ENCODE measurements at places on chromosomes 4 and X.

- no peak for DNase-seq
Measured at GRCh38 chr4:98399915-98400314, 138.7 kb downstream of the RAP1GDS1 start.

GRCh38 chr4:78691971-78692821 lies 84.0 kb upstream of the BMP2K start:
- peak; percentile 8 for DNase-seq

DNA sequence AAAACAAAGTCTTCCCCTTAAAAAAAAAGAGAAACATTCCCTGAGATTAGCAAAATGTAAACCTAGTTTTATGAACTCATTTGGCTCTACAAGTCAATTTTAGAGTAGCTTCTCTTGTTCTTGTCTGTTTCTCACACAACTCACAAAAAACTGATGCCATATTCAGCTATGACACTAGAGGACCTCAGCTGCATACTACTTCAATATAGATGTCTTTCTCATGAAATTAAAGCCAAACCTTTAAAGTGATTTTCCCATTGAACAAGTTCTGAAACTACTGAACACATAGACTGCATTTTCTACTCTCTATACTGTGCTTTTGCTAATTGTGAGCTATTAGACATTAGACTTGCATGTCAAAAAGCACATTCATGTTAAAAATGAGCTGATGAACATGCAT lies 49.8 kb downstream of the TBCK start:
- no peak for DNase-seq

GRCh38 chrX:148290041-148290440 lies 210.4 kb upstream of the AFF2 start:
- no peak for DNase-seq

- no peak for DNase-seq
Measured at GRCh38 chrX:57070185-57070984, 51.0 kb downstream of the SPIN2B start.

DNA sequence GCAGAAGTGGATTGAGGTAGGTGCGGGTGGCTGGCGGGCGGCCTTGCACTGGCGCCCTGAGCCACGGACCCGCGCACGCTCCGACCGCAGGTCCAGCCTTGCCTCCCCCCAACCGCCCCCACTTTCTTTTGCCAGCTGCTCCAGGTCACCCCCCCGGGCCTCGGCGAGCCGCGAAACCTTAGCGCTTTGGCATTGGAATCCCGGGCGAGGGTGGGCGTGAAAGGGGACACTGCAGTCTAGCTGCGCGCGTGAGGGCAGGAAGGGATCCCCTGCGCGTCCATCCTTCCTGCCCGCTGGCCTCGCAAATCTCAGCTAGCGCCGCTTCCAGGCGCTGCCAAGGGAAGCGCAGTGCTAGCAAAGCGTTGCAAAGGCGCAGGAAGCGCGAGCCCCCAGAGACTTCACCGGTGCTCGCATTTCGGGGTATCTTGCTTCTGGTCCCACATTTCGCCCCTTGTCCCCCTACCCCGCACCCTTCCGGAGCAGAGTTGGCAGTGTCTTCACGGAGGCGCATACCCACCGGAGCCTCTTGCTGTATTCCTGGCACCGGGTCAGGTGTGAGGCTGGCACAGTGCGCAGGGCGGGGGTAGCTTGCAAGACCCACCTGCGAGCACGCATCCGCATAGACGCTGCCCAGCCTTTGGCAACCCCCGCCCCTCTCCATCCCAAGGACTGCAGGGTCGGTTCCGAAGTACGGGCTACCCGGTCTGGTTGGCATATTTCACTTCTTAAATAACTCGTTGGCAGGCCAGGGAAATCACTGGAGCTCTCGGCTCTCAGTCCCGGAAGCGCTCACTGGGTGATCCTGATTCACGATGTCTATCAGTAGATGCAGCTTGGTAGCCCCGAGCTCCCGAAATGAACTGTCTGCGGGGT lies 104.4 kb downstream of the UCHL1 start:
- no peak for DNase-seq

DNA sequence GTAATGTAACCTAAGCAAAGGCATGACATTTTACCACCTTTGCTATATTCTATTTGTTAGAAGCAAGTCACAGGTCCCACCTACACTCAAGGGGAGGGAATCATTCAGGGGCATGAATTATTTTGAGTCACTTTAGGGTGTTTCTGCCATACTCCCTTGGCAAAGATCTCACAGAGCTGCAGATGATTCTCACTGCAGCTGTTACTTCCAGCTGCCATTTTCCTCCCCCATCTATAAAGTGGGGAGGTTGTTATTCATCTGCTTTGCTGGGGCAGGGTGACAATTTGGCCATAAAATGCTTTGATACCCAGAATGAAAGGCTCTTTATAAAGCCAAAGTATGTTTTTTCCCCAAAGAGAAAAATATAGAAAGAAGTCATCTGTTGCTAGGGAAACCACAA lies 136.5 kb upstream of the SMIM31 start:
- no peak for DNase-seq

DNA sequence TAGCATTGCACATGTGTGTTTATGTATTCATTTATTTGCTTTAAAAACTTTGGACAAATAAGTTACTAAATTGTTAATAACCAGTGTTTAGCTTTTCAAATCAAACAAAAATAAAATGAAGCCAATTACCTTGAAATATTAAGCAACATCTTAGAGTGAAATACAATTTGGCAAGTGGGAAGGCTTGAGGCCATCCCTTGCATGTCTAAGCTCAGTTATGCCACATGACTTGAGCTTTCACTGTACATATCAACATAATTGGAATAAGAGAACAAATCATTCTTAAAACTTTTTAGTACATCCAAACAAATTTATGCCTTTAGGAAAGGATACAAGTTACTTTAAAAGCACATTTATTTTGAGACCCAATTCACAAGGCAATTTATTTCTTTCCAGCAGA lies 640.6 kb downstream of the SPRY1 start:
- no peak for DNase-seq

DNA sequence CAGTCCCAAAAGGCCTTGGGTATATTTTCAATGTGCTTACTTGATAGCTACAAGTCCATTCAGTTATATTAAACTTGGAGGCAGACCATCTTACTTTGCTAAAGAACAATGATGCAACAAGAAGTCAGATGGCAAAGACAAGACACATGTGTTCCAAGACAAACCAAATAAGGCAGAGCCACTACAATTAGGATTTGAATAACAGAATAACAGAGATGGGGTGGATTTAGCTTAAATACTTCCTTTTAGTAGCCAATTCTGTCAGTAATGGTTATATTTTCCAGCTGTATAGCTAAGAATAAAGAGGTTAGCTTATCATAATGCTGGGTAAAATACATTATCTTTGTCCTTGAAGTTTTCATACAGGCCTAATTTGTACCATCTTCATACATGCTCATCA lies 37.7 kb upstream of the FRAS1 start:
- DNase-seq: no peak

GRCh38 chr4:118941799-118942198 lies 53.1 kb downstream of the SYNPO2 start:
- no peak for DNase-seq

DNA sequence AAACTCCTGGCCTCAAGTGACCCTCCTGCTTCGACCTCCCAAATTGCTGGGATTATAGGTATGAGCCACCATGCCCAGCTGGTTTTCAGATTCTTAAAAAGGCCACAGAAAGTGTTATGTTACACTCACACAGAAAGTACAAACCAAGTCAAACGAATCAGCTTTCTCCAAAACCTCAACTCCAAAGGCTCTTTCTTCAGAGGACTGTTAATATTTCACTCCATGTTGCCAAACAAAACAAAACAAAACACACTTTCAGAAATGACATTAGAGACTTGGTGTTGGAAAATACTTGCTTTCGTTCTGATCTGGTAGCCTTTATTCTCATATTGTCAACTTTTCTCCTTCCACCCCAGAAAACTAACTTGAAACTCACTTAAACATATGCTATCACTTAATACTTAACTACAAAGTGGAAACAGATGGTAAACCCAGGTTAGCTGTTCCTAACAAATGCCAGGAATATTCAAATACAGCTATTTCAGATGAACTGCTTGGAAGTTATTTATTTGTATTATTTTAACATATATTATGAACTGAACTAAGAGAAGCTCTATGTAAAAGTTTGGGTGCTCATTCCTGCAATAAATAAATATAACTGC lies 34.7 kb downstream of the RLIM start:
- no peak for DNase-seq

DNA sequence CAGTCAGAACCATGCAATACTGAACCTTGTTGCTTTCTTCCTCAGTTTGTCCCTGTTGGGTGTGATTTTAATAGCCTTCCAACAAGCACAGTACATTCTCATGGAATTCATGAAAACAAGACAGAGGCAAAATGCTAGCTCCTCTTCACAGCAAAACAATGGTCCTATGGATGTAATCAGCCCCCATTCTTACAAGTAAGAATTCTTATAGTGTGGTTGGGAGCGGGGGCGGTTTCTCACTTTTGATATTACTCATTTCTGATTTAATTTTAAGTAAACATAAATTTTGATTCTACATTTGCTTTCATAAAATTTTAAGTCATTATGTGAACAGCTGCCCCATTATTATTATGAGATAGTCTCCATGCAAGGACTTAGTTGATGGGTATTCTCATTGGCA lies 80.8 kb upstream of the TLR2 start:
- no peak for DNase-seq

GRCh38 chrX:40267334-40268187 lies 169.8 kb upstream of the BCOR start:
- DNase-seq: no peak

- no peak for DNase-seq
Measured at GRCh38 chr4:168849030-168849675, 160.9 kb downstream of the CBR4 start.

DNA sequence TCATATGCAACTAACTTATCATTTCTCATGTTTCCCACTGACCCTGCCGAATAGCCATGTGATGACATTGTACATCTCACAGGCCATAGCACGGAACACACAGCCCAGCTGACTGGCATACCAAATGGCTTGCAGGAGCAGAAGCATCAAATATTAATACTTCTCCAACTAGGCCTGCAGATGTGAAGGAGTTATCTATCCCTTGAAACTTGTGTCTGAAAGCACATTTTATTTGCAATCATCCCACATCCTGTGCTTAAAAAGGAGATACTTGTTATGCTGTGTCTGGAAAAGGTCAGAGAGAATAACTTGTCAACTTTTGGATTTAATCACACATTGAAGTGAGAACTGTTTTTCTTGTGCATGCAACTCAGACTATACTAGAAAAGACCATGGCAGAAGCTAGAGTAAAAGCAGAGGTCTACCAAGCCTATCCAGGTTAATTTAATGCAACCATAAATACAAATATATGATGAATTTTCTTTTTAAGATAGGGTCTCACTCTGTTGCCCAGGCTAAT lies 100.4 kb downstream of the IRF2 start:
- DNase-seq: no peak

- no peak for DNase-seq
Measured at GRCh38 chr4:84738622-84739021, 155.7 kb downstream of the CDS1 start.

DNA sequence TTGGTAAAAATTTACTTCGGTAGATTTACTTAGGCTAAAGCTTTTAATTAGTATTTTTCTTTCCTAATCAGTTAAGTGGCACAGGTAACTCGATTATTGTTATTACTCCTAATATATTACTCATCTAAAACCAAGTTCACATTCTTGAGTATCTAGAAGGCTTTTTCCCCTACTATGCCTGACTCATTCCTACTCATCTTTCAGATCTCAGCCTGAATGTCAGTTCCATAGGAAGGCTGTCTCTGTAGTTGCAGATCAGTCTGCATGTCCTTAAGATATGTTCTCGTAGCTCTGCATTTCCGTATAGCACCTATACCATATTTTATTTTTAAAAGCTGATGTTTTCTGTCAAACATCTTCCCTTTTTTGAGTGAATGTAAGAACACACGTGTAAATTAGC lies 5.9 kb upstream of the FAM184B start:
- DNase-seq: no peak

- no peak for DNase-seq
Measured at GRCh38 chr4:48227662-48228061, 42.0 kb downstream of the TEC start.

GRCh38 chrX:6852869-6853268 lies 294.6 kb upstream of the STS start:
- DNase-seq: no peak

DNA sequence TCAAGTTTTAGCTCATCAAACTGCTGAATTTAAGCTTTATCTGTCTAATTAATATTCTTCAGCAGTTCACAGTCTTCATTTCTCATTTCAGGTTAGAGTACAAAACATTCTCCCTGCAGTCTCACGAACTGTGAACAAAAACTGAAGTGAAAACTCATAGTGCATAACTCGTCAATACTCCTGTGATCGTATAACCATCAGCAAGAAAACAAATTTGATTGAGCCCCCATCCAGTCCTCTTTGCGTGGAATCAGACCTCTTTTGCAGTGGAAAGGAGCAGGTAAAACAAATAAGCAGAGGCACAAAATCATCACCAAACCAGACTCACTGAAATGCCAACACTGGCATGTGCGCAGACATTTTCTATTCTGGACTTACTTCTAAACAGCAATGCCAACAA lies 12.7 kb downstream of the ADAM29 start:
- no peak for DNase-seq

- no peak for DNase-seq
Measured at GRCh38 chr4:145843148-145843547, 95.5 kb downstream of the ZNF827 start.

- no peak for DNase-seq
Measured at GRCh38 chrX:29488919-29489318, 726.4 kb upstream of the MAGEB2 start.

GRCh38 chr4:118213101-118213500 lies 139.7 kb downstream of the PRSS12 start:
- no peak for DNase-seq

- no peak for DNase-seq
Measured at GRCh38 chr4:76485450-76485849, 50.4 kb downstream of the SHROOM3 start.

All from T-helper 2 cell treated with Interferon-gamma antibody and Interleukin-4, amounts not matched to agents 5 μg/mL and 100 μg/mL, for 36 hours (primary cell).